Skin of body (tissue), 3 donors: ENCODE measurements at places on chromosomes 16 and 17. TPM values are rescaled to one million over a fixed set of nuclear protein-coding genes. Genes with fewer than 3 reads are reported as not detected.

- DNase-seq: no peak
Measured at GRCh38 chr17:36593656-36594316, 2.1 kb downstream of the DHRS11 start.

GRCh38 chr17:8310601-8311123, 621 bp downstream of the ARHGEF15 start:
- no peak for DNase-seq

- no peak for DNase-seq
Measured at GRCh38 chr16:49019081-49019633, 262.5 kb downstream of the CBLN1 start.

GRCh38 chr17:4163951-4164350, 21.0 kb downstream of the CYB5D2 start:
- DNase-seq: no peak

DNA sequence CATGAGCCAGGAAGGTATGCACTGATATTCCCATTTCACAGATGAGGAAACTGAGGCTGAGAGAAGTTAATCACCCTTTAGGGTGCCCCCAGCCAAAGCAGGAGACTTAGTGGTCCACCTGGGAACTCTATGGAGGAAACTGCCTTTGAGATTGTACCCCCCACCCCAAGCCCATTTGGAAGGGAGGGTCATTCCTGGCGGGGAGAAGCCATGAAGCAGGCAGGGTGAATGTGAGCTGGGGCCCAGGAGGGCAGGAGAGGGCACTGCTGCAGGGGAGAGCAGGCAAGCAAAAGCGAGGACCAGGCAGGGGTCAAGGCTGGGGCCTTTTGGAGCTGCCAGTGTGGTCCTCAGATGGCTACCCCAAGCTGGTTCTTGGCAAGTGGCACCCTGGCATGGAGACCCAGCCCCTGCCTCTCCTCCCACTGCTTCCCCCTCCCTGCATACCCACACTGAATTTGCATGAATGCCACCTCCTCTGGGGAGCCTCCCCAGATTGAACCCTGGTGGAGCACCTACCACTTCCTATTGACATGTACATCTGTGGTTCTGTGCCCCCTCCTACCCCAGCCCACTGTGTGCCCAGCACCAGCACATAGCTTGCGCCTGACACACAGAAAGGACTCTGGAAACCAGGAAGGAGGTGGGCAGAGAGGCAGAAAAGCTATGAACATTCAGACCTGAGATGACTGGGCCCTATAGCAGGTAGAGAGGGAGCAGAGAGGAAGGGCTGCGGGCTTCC, 965 bp upstream of the TMC6 start:
- no peak for DNase-seq

GRCh38 chr16:54453871-54454270, 167.3 kb upstream of the IRX3 start:
- no peak for DNase-seq

- no peak for DNase-seq
Measured at GRCh38 chr16:9268446-9268845, 177.0 kb downstream of the HAPSTR1 start.

DNA sequence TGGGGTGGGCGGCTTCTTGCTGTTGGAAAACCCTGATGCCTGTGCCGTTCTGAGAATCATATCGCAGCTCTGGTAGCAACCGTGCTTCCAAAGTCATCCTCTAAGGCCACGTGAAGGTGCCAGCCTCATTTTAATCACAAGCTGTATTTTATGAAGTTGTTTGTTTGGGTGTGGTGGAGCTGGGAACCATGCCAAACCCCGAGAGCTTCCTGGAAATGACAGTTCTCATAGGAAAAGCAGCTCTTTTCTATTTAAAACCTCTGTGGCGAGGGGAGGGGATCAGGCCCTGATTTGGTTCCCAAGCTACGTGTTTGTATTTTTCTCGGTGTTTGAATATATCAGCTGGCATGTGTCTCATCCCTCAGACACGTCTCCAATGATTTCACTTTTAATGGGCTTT, 21.7 kb downstream of the KNOP1 start:
- DNase-seq: peak; percentile 91

GRCh38 chr17:83064021-83064731, 15.2 kb upstream of the METRNL start:
- no peak for DNase-seq

DNA sequence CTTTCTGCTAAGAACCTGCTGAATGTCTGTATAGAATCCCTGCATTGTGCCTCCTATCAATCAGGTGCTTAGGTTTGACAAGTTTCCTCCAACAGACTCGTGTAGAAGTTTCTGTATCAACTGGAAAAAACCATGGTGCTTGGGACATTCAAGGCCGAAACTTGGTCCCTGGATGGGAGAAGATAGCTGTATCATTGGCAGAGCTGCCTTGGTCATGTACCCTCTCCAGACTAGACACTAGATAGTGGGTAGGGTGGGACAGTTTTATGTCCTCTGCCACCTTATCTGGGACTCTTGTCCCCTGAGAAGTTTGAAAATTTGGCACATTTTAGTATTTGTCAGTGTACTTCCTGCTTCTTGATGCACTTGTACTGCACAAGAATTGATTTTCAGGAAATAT, 520.8 kb downstream of the WWOX start:
- DNase-seq: no peak

GRCh38 chr16:79811541-79811940, 211.0 kb upstream of the MAF start:
- no peak for DNase-seq

- DNase-seq: no peak
Measured at GRCh38 chr17:59696682-59697277, 10.4 kb downstream of the PTRH2 start.

- no peak for DNase-seq
Measured at GRCh38 chr16:86442703-86443102, 67.6 kb upstream of the FOXF1 start.

GRCh38 chr17:77285594-77286390, 145.0 kb downstream of the SEC14L1 start:
- no peak for DNase-seq

- DNase-seq: peak; percentile 16
Measured at GRCh38 chr17:35448214-35448898, at the start of gene SLFN13. Gene SLFN13, minus strand, starts transcription at chr17:35448766. Its CDS starts 3,086 bp downstream, at chr17:35445680.

GRCh38 chr16:59950431-59950830, 1216.3 kb upstream of the GOT2 start:
- DNase-seq: no peak

DNA sequence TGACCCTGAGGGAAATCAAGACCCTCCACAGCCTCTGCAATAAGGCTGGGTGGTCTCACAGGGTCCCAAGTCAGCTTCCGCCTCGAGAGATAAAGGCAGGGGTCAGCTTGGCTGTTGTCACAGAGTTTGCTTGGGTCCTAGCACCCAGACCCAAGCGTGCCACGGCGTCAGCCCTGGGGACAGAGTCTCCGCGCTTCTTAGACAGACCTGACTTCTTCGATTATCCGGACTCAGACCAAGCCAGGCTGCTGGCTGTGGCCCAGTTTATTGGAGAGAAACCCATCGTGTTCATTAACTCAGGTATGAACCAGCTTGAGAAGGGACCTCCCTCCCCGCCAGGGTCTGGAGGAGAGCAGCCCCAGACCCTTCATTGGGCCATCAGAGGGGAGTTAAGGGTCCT, 588 bp downstream of the C16orf92 start:
- no peak for DNase-seq

GRCh38 chr17:58576679-58577367, 62.4 kb upstream of the MTMR4 start:
- DNase-seq: no peak

GRCh38 chr16:31395647-31396046, 2.5 kb downstream of the ITGAD start:
- no peak for DNase-seq

- DNase-seq: no peak
Measured at GRCh38 chr17:45310380-45311324, 6.2 kb downstream of the MAP3K14 start.

DNA sequence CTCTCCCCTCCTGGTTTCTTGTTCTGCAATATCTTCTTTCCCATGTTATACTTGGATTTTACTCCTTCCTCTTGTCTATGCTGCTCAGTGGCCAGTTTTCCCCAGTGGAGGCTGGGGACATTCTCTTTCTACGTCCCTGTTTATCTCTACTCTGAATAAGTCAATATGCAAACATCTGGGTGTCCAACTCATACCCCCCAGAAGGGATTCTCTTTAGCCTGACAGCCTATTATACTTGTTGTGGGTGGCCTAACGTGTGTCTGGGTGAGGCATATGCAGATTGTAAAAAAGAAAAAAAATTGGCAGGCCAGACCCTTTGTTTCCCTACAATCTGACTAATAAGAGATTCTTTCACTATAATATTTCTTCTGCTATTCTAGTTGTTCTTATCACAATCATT, 134.2 kb upstream of the MAF start:
- no peak for DNase-seq

GRCh38 chr16:88192601-88193000, 190.2 kb upstream of the ZNF469 start:
- no peak for DNase-seq

- DNase-seq: no peak
Measured at GRCh38 chr17:71922439-71922838, 198.4 kb upstream of the SOX9 start.

GRCh38 chr16:78025631-78026030, 3.3 kb downstream of the CLEC3A start:
- no peak for DNase-seq

DNA sequence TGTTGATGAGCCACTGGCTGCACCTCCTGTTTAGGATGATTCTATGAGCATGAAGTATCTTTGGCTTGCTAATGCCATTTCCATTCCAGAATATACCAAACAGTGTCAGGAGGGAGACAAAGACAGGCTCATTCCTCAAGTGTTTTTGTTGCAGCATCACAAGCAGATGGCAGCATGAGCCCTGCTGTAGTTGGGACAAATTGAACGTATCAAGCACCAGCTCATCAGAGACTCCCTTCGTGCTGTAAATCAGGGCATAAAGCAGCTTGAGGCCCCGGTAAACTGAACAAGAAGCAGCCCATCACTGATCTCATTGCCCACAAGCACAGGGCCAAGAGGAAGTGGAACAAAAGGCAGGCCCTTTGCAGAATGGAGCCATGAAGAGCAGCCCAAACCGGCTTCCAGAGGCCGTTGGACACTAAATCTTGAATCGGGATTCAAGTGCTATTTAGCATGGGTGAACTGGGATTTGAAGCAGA, 45.9 kb upstream of the HS3ST3A1 start:
- peak; percentile 79 for DNase-seq

- DNase-seq: no peak
Measured at GRCh38 chr17:72942579-72942978, 149.9 kb downstream of the SLC39A11 start.

- no peak for DNase-seq
Measured at GRCh38 chr17:42904110-42904469, 3.5 kb downstream of the G6PC1 start.

- no peak for DNase-seq
Measured at GRCh38 chr16:2043667-2044451, 3.8 kb downstream of the NTHL1 start.

DNA sequence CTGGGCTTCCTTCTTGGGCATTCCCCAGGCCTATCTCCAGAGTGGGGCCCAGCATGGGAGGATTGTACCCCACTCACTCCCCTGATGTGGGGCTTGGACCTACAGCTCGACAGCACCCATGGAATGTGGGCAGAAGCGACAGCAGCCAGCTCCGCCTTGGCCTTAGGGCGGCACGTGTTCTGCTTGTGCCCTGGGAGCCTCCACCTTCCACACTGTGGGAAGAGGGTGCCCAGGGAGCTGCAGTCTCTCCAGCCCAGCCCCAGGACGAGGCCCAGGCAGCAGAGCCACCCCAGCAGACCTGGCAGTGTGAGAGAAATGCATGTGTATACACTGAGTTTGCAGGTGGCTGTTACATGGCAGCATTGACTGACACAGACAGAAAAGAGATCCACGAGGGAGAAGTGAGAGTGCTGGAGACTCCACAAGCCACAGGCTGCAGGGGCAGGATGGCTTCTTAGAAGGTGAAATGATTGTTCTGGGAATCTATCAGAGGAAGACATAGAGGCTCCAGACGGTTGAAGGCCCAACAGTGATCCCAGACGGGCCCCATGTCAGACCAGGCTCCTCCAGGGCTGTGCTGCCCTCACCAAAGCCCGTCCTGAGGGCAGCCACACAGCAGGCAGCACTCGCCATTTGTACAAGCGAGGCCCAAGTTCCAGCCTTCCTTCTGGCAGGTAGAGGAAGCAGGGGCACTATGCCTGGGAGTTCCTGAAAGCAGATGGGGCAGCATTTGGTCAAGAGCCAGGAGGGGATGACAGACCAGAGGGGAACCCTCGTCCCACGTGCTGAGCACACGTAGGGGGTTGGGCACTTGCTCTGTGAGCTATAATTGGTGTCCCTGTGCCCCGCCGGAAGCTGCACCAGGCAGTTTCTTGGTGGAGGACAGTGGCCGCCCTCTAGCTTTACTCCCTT, 2.8 kb upstream of the DNASE1 start:
- no peak for DNase-seq

GRCh38 chr17:63023049-63023448, 57.0 kb downstream of the TANC2 start:
- DNase-seq: no peak

DNA sequence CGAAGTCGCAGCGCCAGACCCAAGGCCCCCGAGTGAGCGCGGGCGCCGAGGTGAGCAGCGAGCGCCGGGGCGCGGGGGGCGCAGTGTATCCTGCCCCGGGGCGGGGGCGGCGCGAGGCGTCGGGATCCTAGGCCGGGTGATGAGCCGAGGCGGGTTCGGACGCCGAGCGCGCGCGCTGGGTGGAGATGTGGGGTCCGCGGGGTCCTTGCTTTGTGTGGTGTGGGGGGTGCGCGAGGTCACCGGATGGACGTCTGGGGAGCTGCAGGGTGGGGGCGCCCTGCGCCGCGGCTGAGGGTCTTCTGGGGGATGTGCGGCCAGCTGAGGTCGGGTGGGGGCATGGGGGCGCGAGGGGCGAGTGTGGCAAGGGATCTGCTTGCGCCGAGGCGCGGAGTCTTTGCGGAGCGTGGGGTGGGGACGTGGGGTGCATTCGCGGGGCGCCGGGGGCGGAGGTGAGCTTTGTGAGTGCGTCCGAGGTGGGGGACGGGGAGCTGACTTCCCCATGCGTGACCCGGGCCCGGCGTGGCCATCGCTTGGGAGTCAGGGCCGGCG, 560 bp downstream of the RAI1 start:
- DNase-seq: no peak

GRCh38 chr16:82425661-82426060, 201.1 kb upstream of the CDH13 start:
- DNase-seq: no peak

The STAT5A gene
- total RNA-seq: 27.8 TPM

The UMOD gene
- not detected for total RNA-seq

The KDM6B gene
- 30.6 TPM for total RNA-seq

The ABCA6 gene
- 46.1 TPM for total RNA-seq

The C17orf58 gene
- total RNA-seq: 11.1 TPM

The NPIPA2 gene
- total RNA-seq: not detected

The C17orf107 gene
- total RNA-seq: 6.0 TPM

The ZNF629 gene
- 5.2 TPM for total RNA-seq

The KRT12 gene
- total RNA-seq: 0.10 TPM

The NOS2 gene
- total RNA-seq: 0.89 TPM

The SLC52A1 gene
- 0.59 TPM for total RNA-seq

The BFAR gene
- total RNA-seq: 37.9 TPM

The SLC38A8 gene
- total RNA-seq: not detected

The CYGB gene
- total RNA-seq: 6.9 TPM

The SNAI3 gene
- 0.79 TPM for total RNA-seq

The ODAD4 gene
- 0.89 TPM for total RNA-seq

The CD300LD gene
- total RNA-seq: 0.20 TPM

The NEUROD2 gene
- total RNA-seq: not detected
